SW 1271 (cell line): ENCODE measurements at places on chromosomes 5 and 9.

DNA sequence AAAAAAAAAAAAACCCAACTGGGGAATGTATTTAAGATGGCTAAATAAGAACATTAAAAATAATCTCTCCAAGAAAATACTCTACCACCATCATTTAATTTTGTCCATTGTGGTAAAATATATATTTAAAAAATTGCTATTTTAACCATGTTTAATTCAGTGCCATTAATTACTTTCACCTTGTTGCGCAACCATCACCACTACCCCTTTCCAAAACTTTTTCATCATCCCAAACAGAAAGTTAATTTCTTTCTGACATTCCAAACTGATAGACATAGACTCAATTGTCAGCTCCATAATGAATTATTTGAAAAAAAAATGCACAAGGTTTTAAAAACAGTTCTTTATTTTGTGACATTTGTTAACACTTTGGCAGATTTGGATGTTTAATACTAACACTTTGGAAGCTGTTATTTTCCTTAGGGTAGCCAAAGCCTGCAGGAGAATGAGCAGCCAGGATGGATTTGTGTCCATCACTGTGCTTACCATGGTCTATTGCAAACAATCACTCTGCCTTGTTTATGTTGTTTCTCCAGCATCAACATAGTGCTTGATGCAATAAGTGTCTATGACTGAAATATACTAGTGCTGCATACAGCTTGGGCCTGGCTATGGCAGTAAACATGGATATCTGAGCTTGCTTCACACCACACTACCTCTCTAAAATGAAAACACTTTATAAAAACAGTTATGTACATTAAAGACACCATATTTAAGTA, 62.7 kb downstream of the HAPLN1 start:
- DNase-seq = no peak

DNA sequence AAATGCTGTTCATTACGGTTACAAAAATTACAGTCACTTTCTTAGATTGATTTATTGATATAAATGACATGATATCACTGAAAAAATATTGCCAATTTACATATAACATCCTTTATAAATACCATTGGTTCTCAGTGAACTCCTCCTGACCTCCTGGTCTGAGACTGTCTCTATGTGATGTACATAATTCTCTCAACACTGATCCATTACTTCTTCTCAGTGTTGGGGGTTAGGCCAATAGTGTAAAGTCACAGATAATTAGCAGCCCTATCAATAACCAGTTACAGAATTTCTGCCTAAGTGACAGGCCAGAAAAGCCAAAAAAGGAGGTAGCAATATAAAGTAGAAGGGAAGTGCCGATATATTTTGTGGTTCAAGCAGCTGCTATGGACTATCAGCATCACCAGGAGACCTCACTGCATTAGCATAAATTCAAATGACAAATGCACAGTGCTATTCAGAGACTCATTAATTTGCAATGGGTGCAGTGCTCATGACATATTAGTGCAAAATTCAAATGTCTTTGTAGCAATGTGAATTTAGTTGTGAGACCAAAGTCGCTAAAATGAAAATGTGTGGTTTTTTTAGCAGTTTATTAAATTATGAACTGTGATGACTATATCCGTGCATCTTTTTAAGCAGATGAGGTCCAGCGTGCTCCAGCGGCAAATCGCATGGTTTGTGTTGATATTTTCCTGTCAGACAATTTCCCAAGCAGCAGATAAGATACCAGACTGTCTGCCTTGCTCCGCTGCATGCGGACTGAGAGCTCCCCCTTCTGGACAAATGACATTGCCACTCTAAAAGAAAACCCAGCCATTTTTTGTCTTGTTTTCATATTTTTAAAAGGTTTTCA, 144.6 kb downstream of the CETN3 start:
- no peak for DNase-seq

- no peak for DNase-seq
Measured at GRCh38 chr5:37478121-37478894, 99.2 kb downstream of the WDR70 start.

DNA sequence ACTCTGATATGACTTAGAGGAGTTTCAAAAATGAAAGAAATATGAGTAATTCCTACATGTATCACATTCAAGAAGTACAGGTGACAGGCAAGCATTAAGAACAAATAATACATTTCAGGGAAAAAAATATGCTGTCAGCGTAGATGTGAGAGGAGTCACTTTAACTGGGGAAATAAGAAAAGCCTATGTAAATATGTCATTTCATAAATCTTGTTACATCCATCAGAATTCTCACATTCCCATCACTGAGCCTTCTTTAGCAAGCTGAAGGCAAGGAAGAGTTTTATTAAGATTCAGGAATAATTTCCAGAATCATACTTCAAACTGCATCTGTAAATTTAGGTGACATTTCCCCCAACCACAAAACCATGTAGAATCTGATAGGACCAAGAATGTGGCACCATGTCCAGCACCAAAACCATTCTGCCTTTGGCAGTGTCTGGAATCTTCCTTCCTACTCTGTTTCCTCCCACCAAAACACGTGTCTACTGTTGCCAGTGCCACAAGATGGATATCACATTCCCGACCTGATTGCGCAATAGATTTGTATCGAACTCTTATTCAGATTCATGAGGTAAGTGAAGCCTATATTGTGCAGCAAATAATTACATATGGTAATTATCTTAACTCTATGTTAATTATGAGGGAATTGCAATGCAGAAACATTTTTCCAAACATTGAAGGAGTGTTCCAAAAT, 690.9 kb downstream of the ISL1 start:
- no peak for DNase-seq

DNA sequence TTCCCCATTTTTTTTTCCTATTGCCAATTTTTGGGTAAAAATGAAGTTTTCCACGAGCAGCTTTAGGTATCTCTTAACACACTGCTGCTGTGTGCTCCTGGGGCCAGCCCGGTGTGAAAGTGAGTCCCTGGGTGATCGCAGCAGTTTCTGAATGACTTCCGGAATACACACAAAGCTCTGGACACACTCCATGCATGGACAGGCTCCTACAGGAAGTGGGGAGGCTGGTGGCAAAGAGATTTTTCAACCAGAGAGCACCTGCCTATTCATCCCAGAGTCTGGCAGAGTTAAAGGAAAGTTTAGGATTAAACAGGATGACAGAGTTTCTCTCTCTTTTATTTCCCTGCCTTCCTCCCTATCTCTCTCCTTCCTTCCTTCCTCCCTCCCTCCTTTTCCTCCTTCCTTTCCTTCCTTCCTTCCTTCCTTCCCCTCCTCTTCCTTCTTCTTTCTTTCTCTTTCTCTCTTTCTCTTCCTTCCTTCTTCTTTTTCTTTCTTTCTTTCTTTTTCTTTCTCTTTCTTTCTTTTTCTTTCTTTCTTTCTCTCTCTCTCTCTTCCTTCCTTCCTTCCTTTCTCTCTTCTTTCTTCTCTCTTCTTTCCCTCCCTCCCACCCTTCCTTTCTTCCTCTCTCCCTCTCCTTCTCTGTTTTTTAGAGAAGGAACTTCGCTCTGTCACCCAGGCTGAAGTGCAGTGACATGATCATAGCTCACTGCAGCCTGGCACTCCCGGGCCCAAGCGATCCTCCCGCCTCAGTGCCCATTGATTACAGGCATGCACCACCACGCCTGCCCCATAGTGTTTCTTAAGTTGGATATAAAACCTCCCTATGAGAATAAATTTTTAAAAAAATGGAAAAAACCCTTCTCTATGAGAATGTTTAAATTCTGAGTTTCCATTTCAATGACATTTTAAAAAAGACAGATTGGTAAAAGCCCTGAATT, 38.7 kb upstream of the UBTD2 start:
- no peak for DNase-seq

GRCh38 chr9:93461821-93462220, 8.4 kb upstream of the FAM120AOS start:
- no peak for DNase-seq

- peak; percentile 7 for DNase-seq
Measured at GRCh38 chr5:155049569-155050383, 36.2 kb downstream of the KIF4B start.

GRCh38 chr9:35827486-35827885, 1.0 kb downstream of the FAM221B start:
- DNase-seq = no peak

DNA sequence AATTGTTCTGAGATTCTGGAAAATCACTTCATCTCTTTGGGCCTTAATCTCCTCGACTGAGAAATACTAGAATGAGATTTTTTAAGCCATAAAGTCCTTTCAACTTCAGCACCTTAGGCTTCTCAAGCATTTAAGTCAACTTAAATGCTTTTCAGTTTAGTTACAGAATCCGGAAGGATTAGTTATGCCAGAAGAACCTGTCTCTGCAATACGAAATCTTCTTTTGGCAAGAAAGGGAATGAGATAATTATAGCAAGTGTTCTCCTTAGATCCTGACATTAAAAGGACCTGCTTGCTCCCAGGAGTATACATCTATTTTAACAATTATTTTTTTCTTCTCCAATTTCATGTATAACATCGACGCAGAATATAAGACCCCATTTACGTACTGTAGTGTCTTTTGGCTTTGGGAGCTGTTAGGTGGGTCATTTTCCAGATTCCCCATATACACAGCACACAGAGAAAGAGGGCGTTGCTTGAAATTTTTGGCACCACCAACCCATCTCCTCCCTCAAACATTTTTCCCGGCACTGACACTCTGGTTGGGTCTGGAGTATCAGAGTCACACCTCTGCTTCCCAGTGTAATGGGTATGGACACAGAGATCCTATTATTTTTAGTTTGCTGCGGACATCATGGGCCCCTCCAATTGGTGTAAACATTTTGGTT, 43.6 kb upstream of the CLINT1 start:
- DNase-seq = no peak

DNA sequence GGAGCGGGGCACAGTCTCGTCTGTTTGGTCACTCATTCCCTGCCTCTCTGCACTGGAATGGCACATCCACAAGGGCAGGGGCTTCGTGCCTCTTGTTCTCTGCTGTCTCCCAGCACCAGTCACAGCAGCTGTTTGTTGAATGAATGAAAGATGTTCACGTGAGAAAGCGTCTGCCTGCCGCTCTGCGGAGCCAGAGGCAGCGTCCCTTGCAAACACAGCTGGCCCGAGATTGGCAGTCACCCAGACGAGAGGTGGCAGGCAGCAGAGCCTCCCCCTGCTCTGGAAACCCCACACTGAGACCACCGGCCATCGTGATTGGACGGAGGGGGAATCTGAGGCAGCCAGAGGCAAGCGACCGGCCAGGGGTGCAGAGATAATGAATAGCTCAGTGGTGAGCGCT, 6.0 kb upstream of the FAM163B start:
- DNase-seq = no peak
